ENCODE measurements at places on chromosomes 2 and 18. TPM values are rescaled to one million over a fixed set of nuclear protein-coding genes. Genes with fewer than 3 reads are reported as not detected.

The MEIS1 gene
- 6.0 TPM for total RNA-seq

GRCh38 chr18:48828194-48828545 is 122.6 kb downstream of the SMAD7 start:
- H3K4me1 ChIP-seq, result no peaks in the 10 kb centered on the region
- H3K27me3 ChIP-seq, result no peaks in the 10 kb centered on the region
- no peak overlapping the region for H3K4me3 ChIP-seq
- no peak overlapping the region for H3K27ac ChIP-seq
- H3K36me3 ChIP-seq, result peaks cover 24% of the 10 kb centered on the region

- no peaks in the 10 kb centered on the region for H3K36me3 ChIP-seq
- H3K27ac ChIP-seq, result no peak overlapping the region
- no peaks in the 10 kb centered on the region for H3K4me1 ChIP-seq
- no peaks in the 10 kb centered on the region for H3K27me3 ChIP-seq
- DNase-seq, result no peak
These were observed 63.9 kb downstream of the ARHGAP15 start for GRCh38 chr2:143193121-143193520.

DNA sequence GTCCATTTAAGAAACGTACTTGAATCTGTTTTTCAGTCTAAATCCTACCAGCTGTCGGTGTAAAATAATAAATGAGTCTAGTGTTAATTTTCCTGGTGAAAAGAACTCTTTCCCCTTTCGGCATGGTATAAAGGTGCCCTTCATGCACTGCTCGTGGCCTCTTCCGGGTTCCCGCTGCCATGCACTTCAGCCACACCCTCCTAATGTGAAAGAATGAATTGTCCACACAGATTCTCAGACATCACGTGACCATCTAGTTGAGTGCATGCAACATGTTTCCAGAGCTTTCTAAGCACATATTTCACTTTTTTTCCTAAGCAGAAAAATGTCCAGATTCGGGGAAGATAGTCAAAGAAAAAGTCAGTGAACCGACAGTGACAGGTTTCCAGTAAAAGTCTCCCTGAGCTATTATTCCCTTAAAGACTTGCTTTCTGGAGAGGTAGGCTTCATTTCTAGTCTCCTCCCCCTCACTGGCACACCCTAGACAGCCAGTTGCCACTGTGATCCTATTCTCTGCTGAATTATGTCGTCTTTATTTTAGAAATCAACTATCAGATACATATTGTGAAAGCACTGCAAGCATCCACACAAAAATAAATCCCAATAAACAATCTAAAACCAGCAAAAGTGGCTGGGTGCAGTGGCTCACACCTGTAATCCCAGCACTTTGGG is 65.9 kb upstream of the RPL31 start:
- H3K4me1 ChIP-seq, result no peaks in the 10 kb centered on the region
- DNase-seq, result no peak
- no peaks in the 10 kb centered on the region for H3K27me3 ChIP-seq
- H3K4me3 ChIP-seq, result no peak overlapping the region

DNA sequence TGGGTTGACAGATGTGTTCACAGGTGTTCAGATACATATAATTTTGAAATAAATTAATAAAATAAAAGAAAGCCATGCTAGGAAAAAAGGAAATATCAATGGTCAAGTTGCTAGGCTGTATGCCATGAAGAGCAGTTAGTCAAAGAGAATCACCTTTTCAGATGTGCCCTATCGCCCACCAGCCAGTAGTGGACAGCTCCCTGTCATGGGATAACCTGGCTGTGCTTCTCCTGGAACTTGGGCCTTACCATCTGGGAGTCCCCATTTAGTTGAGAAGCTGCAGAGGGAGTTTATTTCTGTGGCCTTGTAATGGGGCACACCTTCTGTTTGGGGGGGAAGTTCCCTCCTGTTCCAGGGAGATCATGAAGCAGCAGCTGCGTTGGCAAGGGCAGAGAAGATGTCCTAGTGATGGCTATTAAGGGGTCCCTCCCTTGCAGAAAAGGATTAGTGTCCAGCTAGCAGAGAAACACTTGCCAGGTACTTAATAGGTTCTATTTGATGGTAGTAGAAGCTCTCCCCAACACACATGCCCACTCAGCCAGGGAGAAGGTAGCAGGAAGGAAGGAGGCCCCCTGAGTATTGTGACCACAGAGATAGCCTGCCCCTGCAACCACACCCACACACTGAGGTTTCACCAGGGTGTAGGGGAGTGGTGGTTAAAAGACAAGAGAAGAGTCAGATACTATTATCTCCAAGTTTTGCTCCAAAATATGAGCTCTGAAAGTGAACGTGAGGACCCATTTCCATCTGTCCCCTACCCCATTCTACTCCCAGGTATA is 117.7 kb downstream of the B3GNT2 start:
- H3K27ac ChIP-seq, result no peak overlapping the region
- no peak overlapping the region for H3K4me3 ChIP-seq

DNA sequence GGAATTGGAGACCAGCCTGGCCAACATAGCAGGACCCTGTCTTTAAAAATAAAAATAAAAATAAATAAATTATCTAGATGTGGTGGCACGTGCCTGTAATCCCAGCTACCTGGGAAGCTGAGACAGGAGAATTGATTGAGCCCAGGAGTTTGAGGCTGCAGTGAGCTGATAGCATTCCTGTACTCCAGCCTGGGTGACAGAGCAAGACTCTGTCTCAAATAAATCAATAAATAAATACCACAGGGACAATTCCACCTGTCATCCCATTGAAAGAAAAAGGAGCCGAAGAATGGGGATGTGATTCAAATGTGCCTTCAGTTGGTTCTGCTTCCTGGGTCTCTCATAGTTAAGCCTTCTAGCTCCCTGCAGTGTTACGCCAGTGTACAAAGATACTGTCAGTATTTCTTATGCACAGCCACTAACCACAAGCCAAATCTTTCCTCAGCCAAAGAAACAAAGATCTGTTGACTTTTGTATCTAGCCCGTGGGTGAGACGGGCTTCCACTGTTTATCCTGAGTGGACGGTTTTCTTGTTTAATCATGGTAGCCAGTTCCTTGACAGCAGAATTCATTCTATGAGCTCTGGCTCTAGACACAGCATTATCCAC is 12.6 kb downstream of the LGALSL start:
- H3K4me3 ChIP-seq, result no peak overlapping the region
- H3K27me3 ChIP-seq, result no peaks in the 10 kb centered on the region
- H3K27ac ChIP-seq, result no peak overlapping the region

The AKAIN1 gene
- total RNA-seq, result not detected

Data from HepG2 (cell line).